M059J (cell line): ENCODE measurements at places on chromosomes 1 and 21. TPM values are rescaled to one million over a fixed set of nuclear protein-coding genes. Genes with fewer than 3 reads are reported as not detected.

DNA sequence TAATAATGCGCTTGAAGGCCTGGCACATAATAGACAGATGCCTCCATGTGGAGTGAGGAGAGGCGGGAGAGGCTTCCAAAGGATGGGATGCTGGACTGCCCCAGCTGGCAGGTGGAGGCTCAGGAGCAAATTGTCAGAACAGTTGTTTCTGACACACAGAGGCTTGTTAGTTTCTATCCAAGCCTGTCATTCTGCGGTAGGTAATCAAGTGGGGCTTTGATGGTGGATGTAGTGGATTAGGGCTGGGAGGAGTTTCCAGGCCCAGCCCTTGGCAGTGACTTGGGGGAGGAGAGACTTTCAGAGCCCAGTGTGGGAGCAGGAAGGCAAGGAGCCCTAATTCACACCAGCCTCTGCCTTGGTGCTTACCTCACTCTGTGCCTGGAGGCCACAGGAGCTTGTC lies 44.1 kb downstream of the FOXD2 start:
- no peak for DNase-seq

- DNase-seq: peak; percentile 44
These were observed 1.2 kb downstream of the AGPAT3 start for GRCh38 chr21:43866260-43866629.

GRCh38 chr1:219100059-219100458 lies 73.6 kb upstream of the LYPLAL1 start:
- DNase-seq: no peak

SAMD13 gene
- 0.20 and 2.3 TPM in 2 replicates for total RNA-seq

ADGRB2 gene
- total RNA-seq: 8.3 and 16.7 TPM in 2 replicates
